ENCODE measurements at places on chromosomes 16 and 17. TPM values are rescaled to one million over a fixed set of nuclear protein-coding genes. Genes with fewer than 3 reads are reported as not detected.

The KIF2B gene
- not detected for polyA plus RNA-seq

The EPOP gene
- not detected for polyA plus RNA-seq

The KRTAP4-6 gene
- polyA plus RNA-seq = not detected

The DNAH9 gene
- not detected for polyA plus RNA-seq

The QPRT gene
- polyA plus RNA-seq = 3.9 TPM

The CDH13 gene
- not detected for polyA plus RNA-seq

The GPR142 gene
- polyA plus RNA-seq = not detected

The ACSM2A gene
- not detected for polyA plus RNA-seq

The RBBP6 gene
- 20.1 TPM for polyA plus RNA-seq

The CES3 gene
- polyA plus RNA-seq = 0.37 TPM

The CDR2L gene
- polyA plus RNA-seq = 0.04 TPM

DNA sequence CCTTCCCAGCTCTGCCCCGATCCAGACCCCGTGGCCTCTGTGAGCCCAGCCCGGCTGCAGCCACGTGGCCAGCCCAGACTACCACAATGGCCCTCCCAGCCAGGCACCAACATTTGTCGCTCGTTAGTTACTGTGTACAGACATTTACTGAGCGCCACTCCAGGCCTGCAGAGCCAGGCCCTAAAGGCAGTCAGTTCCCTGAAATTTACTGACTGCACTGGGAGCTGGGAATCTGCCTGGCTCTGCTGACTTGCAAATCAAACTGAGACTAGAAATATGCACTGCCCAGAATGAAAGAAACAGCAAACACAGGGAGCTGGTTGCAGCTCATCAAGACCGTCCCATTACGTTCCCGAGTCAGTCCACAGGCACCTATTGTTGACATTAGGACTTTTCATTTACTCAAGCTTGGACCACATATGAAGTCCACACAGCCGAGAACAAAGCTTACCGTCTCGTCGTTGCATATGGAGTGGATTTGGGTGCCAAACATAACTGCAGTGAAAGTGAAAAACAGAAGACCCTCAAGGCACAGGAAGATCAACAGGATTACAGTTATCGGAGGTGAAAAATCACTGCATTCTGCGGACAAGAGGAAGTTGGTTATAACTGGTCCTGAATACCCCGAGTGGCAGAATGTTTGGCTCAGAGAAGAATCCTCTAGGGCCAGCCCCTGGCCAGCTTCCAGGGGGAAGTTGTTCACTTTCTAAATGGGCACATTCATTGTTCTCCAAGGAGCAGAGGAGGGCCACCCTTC, 34.5 kb downstream of the ZDHHC7 start:
- no peak for DNase-seq

DNA sequence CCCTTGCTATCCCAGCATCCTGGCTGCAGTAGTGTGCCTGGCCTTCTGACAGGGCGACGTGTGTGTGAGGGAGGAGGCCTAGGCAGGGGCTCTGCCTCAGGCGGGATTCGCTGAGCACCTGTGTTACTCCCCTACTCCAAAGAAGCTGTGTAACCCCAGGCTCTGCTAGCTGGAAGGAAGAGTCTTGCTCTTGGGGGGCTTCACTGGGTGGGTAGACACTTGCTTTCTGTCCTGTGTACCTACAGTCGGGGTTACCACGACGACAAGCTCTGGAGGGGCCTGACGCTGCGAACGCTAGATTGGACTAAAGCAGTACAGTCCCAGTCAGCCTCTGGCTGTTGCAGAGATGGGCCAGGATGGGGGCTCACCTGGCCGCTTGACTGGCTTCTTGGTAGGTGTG, 9.5 kb downstream of the EXOC7 start:
- DNase-seq = no peak

GRCh38 chr16:8866118-8866883, 2.5 kb downstream of the CARHSP1 start:
- no peak for DNase-seq

- DNase-seq = no peak
Observed at GRCh38 chr16:75497558-75497957, 2.3 kb upstream of the CHST6 start.

GRCh38 chr16:79800016-79800608, 199.6 kb upstream of the MAF start:
- DNase-seq = no peak

GRCh38 chr17:76545918-76546555, 6.2 kb downstream of the PRCD start:
- DNase-seq = no peak

GRCh38 chr16:12850186-12850585, 46.5 kb upstream of the CPPED1 start:
- DNase-seq = no peak

GRCh38 chr17:65529761-65530522, 31.5 kb downstream of the AXIN2 start:
- no peak for DNase-seq

GRCh38 chr17:56244268-56244890, 91.1 kb downstream of the ANKFN1 start:
- DNase-seq = no peak

DNA sequence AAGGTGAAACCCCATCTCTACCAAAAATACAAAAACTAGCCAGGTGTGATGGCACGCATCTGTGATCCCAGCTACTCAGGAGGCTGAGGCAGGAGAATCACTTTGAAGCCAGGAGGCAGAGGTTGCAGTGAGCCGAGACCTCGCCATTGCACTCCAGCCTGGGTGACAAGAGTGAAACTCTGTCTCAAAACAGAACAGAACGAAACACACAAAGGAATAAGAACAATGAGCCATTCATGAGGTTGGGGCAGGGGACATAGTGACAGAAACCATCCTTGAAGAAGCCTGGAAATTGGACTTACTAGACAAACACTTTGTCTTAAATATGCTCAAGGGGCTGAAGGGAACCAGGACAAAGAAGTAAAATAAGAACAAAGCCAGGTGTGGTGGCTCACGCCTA, 39.4 kb downstream of the WDR45B start:
- no peak for DNase-seq

DNA sequence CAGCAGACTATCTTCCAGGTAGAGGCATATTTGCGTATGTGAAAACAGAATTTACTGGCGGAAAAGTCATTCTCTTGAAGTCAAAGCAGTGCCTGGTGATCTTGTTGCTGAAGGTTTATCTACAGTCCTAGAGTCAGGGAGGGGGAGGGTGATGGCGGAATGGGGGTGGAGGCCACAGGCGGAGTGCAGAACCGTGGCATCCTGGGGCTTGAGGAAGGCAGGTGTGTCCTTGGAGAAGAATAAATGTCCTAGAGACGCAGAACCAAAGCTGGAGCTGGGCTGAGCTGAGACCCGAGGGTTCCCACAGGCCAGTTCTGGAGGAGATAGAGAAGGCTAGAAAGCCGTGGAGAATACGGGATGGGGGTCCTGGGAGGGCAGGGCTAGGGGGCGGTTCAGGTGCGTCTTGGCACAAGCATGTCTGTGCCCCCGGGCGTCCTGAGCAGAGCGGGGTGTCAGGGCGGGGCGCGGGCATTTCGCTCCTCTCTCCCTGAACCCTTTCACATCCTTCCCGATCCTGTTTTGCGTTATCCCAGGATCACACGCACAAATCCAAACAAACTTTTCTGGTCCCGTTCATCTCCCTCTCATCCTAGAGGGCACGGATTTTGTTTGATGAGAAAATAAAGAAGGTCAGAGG, 76.9 kb upstream of the CREBBP start:
- DNase-seq = no peak

DNA sequence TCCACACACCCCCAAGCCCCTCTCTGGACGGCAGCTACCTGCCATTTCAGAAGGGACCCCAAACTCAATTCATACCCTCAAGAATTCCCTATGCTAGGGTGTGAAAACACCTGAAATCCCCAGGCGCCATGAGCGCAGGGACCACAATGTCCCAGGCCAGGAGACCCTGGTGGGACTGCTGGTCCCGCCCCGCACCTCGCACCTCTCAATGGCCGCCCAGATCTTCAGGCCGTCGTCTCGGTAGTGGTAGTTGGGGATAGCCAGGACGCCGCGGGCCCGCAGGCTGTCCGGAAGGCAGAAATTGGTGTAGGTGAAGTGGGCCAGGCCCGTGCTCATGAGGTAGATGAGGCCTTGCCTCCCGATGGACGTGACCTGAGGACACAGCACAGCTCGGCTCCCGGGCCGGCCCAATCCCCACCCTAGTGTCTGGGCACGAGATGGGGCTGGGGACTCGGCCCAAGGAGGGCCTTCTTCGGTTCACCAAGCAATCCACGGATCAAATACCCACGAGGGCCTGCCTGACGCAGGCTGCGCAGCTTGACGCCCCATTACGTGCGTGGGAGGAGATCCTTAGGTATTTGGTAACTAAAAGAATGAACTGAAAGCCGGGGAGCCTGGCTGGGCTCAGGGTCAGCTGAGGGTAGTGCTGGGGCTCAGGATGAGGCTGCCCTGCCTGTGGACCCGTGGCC, 9.2 kb downstream of the ALOXE3 start:
- DNase-seq = no peak

GRCh38 chr17:948284-948852, 31.2 kb downstream of the NXN start:
- no peak for DNase-seq

DNA sequence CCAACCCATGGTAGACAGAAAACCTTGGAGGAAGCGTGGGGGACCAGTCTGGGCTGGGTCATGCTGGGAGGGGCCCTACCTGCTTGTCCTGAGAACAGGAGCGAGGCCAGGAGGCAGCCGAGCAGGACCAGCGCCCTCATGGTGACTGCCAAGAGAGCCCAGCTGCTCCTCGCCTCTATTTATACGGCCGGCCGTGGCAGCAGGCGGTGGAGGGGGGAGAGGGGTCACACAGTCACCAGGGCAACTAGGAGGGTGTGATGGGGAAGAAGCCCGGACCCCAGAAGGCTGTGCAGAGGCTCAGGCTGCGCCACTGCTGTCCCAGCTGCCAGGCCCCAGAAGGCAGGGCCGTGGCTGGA, at the start of gene SRL:
TSS of gene SRL (minus strand) at position 153 of the 356 bp plus-strand sequence. CDS start at position 140, 13 bp downstream.
- DNase-seq = no peak

DNA sequence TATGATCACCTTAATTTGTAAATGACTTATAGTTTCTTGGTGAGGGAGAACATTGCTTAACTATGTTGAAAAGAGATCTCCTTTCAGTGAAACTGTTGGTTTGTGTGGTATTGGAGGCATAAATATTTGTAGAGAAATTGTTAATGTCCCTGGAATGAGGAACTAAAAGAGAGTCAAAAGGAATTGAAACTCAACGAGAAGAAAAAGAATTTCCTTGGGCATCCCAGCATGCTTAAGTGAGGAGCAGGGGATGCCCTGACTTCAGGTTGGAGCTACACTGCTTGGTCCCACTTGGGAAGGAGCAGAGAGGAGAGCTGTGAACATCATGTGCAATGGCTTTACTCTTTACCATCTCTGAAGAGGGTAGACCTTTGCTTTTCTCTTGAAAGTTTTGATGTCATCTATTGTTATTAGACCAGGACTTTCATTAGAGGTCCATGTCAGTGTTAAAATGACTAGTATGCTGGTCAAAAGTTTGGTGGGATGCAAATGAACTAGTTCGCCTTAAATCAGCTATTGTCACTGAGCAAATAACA, 21.7 kb downstream of the KRT23 start:
- peak; percentile 76 for DNase-seq

- peak; percentile 57 for DNase-seq
Observed at GRCh38 chr17:64781014-64781756, 119.1 kb upstream of the SMURF2 start.

DNA sequence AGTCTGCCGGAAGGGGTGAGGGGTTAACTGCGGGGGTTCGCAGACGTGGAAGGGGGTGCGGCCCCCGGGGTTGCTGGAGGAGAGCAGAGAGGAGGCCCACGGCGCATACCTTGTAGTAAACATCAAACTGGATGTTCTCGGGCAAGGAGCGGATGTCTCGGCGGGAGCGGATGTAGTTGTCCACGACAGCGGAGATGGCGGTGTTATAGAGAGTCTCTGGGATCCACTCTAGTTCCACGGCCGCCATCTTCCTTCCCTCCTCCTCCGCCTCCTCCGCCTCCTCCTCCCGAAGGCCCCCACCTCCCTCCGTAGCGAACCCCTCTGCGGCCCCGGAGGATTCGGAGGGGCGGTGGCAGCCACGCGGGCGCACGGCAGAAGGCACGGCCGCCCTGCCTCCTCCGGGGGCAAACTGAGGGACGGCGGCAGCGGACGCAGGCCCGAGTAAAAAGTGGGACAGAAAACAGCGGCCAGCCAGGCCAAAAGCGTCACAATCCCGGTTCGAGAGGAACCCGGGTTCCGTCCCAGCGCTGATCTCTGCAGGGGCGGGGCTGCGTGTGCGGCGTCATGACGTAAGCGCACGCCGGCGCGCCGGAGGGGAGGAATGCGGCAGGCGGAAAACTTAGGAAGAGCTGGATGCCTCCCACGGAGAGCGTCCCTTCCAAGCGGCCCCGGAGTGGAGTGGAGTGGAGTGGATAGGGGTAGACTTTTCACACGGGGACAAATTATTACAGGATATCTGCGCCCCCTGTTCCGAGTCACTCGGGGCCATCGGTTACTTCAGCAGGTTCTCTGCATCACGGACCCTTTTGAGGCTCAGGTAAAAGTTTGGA, at the start of gene APPBP2:
TSS of gene APPBP2 (minus strand) at position 558 of the 830 bp plus-strand sequence. CDS start at position 247, 311 bp downstream.
- peak; percentile 71 for DNase-seq

GRCh38 chr16:27199736-27200135, 3.6 kb upstream of the KDM8 start:
- peak; percentile 55 for DNase-seq

DNA sequence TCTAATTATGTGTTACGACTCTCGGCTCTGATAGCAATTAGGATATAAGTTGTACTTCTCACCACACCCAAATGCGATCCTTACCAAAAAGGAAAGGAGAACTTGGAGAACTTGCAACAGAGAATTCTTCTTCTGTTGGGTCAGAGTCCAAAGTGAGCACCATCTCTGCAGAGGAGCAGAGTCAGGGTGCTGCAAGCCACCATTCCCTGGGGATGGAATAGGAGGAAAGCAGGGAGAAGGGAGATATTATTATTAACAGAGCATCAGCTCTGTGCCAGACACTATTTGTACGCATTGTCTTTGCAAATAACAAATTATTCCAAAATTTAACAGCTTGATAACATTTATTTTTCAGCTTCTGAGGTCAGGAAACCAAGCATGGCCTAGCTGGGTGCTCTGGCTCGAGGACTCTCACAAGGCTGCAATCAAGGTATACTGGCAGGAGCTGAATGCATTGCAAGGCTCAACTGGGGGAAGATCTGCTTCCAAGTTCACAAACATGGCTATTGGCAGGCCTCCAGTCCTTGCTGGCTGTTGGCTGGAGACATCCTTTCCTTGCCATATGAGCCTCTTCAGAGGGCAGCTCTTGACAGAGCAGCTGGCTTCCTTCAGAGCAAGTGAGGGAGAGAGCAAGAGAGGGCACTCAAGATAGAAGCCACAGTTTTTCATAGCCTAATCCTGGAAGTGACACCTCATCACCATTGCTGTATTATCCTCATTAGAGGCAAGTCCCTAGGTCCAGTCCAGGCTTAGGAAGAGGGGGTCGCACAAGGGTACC, 296.2 kb upstream of the CDH5 start:
- DNase-seq = no peak

Measured in CD14-positive monocyte (primary cell).